ENCODE measurements at places on chromosomes 3 and 15. TPM values are rescaled to one million over a fixed set of nuclear protein-coding genes. Genes with fewer than 3 reads are reported as not detected.

DNA sequence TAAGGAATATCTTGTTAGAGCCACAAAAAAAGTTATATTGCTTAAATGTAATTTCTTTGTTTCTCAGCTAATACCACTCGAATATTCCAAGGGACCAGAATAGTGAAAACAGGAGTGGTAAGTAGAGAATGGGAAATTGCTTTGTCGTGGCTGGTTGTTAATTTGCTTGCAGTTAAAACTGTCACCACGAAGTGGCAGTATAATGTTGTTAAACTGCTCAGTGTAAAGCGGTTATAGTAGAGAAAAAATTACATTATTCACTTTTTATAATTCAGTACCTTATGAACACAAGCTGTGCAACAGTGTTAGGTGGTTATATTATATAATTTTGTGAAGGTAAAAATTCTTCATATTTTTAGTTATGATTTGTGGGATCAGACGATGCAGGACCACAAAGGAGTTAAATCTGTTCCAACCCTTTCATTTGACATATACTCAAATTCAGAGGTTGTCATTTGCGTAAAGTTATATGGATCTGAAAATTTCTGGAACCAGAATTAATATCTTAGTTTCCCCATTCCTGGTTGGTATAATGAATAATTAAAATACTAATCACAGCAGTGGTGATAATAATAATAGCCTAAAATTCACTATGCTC is 171.8 kb downstream of the FEZF2 start:
- H3K4me3 ChIP-seq = no peak overlapping the region
- H3K27ac ChIP-seq = no peak overlapping the region
- peaks cover 16% of the 10 kb centered on the region for H3K36me3 ChIP-seq
- H3K4me1 ChIP-seq = no peaks in the 10 kb centered on the region
- H3K27me3 ChIP-seq = no peaks in the 10 kb centered on the region

Gene OR5K2
- total RNA-seq = not detected

Gene SCN11A
- total RNA-seq = 0.08 TPM

Gene ZNF280D
- 20.2 TPM for total RNA-seq

Gene ROBO2
- total RNA-seq = 2.5 TPM

Gene FAM107A
- 80.7 TPM for total RNA-seq

All from right atrium auricular region (tissue), 2 donors.